Ecto neural progenitor cell (in vitro differentiated cells): ENCODE measurements at places on chromosomes 12 and 14.

DNA sequence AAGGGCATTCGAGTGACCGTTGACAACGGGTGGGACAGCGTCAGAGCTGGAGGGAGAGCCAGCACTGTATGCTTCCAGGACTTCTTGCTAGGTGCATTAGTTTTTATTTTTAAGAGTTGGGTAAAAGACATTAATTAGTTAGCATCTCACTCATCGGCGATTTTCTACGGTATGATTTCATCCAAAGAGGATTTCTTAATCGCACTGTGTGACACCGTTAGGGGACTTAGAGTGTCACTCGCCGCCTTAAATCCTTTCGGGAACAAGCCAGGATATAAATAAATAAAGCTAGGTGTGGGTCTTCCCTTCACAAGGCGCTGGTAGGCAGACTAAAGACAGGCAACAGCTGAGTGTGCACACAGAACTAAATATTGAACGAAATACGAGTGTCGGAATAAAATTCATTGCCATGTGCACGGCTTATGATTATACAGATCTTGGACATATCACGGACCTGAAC is 869 bp upstream of the NOVA1 start:
- DNase-seq = no peak

- DNase-seq = no peak
Observed at GRCh38 chr12:117011988-117012805, 87.0 kb downstream of the TESC start.

GRCh38 chr14:102154821-102155549 is 15.3 kb downstream of the WDR20 start:
- no peak for DNase-seq

GRCh38 chr12:30805959-30806358 is 51.2 kb upstream of the CAPRIN2 start:
- DNase-seq = no peak

DNA sequence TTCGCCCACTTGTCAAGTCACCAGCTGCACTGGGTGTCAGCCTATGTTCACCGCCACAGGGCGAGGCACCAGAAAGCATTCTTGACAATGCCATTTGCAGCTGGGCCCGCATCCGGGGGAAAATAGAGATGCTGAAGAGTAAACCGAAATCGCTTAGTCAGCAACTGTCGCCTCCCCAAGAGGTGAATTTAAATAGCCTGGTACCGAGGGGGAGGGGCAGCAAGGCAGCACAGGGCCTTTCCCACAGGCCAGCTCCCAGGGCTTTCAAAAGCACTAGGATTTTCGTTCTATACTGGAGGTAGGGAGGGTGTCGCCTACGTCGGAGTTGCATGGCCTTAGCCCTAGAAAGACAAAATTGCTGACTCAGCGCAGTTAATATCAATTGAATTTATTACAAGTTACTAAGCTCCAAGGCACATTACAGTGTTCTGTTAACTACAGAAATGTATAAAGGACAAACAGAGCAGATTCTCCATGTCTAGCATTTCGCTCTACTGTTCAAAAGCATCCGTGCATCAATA is 4.3 kb downstream of the IRF2BPL start:
- peak; percentile 72 for DNase-seq

GRCh38 chr12:16359512-16360491 is 12.4 kb downstream of the MGST1 start:
- peak; percentile 82 for DNase-seq

DNA sequence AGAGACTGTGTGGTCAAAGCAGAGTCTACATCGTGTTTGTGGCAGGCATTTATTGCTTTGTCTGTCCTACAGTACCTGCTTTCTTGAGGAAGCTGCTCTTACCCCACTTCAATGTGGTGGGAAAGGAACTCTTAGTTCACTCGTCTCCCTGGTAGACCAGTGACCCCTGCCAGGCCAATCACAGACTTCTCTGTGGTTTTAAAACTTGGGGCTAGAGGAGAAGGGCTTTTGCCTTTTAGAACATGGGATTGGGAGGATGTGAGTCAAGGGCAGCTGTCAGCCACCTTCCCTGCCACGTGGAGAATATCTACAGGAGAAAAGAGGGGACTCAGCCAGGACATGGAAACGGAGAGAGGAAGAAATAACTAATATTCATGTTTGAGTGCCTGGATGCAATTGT is 36.8 kb upstream of the TMED10 start:
- no peak for DNase-seq

GRCh38 chr12:6158749-6159148 is 34.3 kb upstream of the VWF start:
- no peak for DNase-seq

- DNase-seq = peak; percentile 44
Observed at GRCh38 chr12:79452906-79453305, 237.9 kb downstream of the PAWR start.

- no peak for DNase-seq
Observed at GRCh38 chr12:109125791-109126190, 9.4 kb downstream of the ACACB start.

DNA sequence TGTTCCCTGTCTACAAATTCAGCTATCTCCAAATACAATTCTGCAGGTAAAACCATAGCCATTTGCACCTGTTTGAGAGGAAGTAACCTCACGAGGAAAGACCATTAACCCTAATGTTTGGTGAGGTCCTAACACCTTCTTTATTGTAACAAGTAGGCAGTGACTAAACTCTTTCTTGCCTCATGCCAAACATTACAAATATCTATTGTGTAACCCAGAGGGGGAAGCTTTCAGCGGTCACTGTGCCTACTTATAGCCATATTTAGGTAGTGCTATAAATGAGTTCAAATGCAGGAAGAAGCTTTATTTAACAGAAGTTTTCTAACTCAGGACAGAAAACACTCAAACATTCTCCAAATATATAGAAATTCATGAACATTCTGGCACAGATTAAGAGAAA is 252.7 kb downstream of the LRFN5 start:
- DNase-seq = no peak

- DNase-seq = no peak
Observed at GRCh38 chr14:71250791-71251190, 343.5 kb downstream of the PCNX1 start.

DNA sequence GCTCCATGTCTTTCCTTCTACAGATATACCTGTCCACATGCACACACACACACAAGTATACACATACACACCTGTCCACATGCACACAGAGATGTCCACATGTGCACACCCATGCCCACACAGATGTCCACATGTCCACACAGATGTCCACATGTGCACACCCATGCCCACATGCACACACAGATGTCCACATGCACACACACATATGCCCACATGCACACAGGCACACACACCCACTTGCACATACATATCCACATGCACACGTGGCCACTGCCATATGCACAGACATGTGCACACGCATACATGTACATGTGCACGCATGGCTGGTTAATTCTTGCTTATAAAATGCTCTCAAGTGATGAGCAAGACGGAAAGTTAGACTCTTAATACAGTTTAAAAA is 32.2 kb downstream of the ELK3 start:
- no peak for DNase-seq

DNA sequence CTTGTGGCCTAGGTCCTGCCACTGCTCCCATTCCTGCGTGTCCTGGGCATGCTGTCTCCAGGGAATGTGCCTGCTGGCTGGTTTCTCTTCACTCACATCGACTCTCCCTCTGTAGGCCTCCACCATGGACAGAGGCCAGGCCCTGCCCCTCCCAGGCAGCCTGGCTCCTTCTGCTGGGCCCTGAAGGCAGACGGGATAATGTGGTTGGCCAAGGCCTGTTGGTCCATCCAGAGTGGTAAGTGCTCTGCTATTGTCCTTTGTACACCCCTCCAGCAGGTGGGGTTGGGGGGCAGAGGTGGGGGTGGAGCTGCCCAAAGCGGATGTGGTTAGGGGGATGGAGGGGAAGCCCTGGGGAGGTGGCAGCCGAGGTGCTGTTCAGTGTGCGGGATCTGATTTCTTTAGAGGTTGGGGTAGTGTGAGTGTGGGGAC is 9.5 kb upstream of the NR4A1 start:
- DNase-seq = no peak

GRCh38 chr14:73696466-73697400 is 17.5 kb downstream of the PNMA1 start:
- DNase-seq = no peak

GRCh38 chr12:6052940-6053329 is 71.5 kb downstream of the VWF start:
- DNase-seq = no peak

- DNase-seq = no peak
Observed at GRCh38 chr12:47882781-47883546, 21.8 kb downstream of the VDR start.

DNA sequence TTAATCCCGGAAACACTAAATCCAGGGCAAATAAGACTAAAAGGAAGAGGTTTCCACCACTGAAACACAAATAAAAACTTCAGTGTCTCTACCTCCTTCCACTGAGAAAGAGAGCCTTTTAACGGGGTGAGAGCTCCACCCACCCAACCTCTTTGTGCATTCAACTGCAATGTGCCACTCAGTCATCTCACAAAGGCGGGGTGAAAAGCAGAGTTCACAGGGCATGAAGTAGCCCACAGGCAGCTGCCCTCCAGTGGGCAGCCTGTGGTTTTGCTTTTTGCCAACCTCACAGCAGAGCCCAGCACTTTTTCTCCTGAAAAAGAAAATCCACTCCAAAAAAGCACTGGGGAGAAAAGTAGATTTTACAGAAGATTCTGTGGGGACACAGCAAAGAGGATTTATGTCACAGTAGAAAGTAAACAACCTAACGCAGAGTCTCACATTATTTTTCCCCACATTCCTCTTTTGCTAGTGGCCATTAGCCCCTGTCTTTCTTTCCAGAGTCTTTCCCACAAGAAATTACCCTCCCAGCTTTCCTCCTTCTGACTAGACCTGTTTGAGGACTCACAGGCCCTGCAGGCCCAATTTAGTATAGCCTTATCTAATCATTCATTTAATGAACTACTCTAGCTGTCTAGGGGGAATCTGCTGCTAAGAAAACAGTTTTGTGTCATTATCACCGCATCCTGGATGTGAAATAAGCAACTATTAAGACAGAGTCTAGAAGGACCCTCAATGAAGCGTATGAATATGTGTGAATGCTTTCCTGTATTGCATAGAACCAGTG is 753.8 kb upstream of the FOXG1 start:
- peak; percentile 52 for DNase-seq

GRCh38 chr12:4140581-4141301 is 132.8 kb upstream of the CCND2 start:
- DNase-seq = no peak

DNA sequence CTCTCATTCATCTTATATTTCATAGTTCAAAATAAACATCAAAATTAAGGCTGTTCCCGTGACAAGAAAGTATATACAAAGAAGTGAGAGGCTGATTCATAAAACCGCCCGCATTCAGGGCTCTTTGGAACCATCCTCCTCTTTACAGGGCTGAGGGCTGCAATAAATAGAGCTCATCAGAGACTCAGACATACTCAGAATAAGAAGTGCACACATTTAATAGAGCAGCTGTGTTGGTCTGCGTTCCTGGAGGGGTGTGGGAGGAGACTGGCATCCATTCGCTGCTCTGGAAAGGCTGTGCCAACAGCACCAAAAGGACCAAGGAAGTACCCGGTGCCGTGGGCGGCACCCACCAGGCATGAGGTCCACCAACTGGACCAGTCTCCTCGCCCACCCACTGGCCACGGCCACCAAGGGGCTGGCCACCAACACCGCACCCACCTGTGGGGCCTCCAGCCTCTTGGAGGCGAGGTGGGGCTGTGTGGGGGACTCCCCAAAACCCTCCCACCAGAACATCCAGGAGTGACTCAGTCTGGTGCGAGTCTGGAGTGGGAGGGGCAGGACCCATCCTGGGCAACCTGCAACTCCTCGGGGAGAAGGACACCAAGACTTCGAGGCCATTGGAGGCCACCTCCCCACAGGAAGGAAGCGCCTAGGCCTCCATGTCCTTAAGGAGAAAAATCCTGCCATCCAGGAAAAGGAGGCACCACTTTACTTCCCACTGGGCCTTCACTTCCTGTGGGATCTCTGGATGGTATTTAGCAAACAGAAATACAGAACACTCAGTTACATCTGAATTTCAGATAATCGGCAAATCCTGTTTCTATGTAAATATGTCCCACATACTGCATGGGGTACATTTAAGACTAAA is 32.7 kb downstream of the VCPKMT start:
- no peak for DNase-seq

DNA sequence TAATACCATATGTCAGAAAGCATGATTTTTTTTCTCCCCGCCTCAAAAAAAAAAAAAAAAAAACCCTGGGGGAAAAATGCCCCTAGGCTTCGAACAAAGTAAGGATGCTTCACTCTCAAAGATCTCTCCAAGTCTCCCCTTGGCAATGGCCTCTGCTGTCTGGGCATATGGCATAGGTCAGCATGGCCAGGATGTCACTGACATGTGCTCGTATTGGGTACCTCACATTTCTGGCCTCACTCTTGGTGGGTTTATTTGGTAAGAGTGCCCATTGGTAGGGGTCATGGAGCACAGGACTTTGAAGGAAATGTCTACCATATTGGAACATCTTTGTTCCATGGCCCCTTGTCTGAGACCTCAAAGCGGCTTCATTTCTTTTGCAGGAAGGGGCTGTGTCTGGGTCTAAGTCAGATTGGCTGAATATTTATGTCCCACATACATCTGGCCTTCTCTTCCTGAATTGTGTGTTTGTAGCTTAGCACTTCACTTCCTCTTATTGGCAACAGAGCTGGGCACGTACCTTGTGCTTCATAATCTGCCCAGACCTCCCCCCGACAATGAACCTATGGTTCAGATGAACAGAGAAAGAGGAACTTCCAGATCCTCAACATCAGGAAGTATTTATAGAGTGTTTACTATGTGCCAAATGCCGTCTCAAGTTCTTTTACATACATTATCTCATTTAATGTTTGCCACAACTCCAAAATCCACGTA is 36.3 kb upstream of the OAS1 start:
- no peak for DNase-seq

GRCh38 chr12:91920276-91920675 is 225.4 kb downstream of the BTG1 start:
- no peak for DNase-seq

- DNase-seq = no peak
Observed at GRCh38 chr12:22064968-22065367, 18.9 kb downstream of the CMAS start.

GRCh38 chr12:5022465-5023061 is 21.1 kb upstream of the KCNA5 start:
- DNase-seq = peak; percentile 80

DNA sequence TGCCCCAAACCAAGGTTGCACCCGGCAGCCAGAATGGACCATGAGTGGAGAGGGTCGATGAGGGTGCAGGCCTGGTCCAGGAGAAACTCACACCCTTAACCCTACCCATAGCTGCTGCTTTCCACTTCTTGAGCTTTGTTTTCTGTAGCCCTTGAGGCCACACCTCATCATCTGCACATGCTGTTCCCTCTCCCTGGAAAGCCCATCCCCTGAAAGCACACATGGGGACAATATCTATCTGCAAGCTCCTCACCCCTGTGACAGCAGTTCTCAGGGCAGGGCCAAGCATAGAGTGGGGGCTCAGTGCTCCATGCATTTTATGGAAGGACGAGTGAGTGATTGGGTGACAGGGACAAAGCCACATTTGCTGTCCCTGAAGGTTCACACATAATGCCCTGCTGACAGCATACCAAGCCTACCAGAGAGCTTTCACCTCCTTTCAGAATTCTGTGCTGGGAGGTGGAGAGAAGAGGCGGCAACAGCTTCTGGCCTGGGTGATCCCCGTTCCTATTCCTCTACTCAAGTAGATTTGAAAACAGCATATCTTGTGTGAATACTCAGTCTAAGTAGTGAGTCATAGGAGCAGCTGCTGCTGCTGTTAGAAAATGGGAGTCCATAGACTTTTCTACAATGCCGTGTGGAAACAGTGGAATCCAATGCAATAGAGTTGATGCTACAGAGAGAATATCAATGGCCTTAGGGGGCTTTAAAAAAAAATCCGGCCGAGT is 44.6 kb downstream of the SRGAP1 start:
- peak; percentile 34 for DNase-seq
